LHCN-M2 (cell line): ENCODE measurements at places on chromosomes 3 and 15. TPM values are rescaled to one million over a fixed set of nuclear protein-coding genes. Genes with fewer than 3 reads are reported as not detected.

The VPS39 gene
- 31.1 and 40.4 TPM in 2 replicates for total RNA-seq

The ATP13A5 gene
- not detected in 2 replicates for total RNA-seq

The ASB14 gene
- total RNA-seq = not detected in 2 replicates

The HYAL3 gene
- total RNA-seq = 4.2 and 6.9 TPM in 2 replicates

The C2CD4A gene
- total RNA-seq = not detected in 2 replicates

The NR1I2 gene
- total RNA-seq = not detected in 2 replicates

The DCP1A gene
- 12.2 and 13.4 TPM in 2 replicates for total RNA-seq

The PCNP gene
- total RNA-seq = 75.9 and 82.5 TPM in 2 replicates

The SRPRB gene
- total RNA-seq = 43.0 and 56.6 TPM in 2 replicates

The SERPINI2 gene
- total RNA-seq = not detected in 2 replicates

The CHRNA5 gene
- 5.5 and 9.6 TPM in 2 replicates for total RNA-seq

The GOLGA6A gene
- not detected in 2 replicates for total RNA-seq
